ENCODE measurements at places on chromosomes 7 and 10. TPM values are rescaled to one million over a fixed set of nuclear protein-coding genes. Genes with fewer than 3 reads are reported as not detected.

ANKRD30A gene
- not detected for total RNA-seq

AKR1C8 gene
- not detected for total RNA-seq

CROT gene
- total RNA-seq: 13.0 TPM

CPEB3 gene
- 0.48 TPM for total RNA-seq

SUGCT gene
- 17.1 TPM for total RNA-seq

FAM180A gene
- not detected for total RNA-seq

TMEM213 gene
- total RNA-seq: not detected

HIP1 gene
- 5.8 TPM for total RNA-seq

EPO gene
- total RNA-seq: not detected

CALHM3 gene
- total RNA-seq: not detected

OGDHL gene
- 0.21 TPM for total RNA-seq

KIF5B gene
- total RNA-seq: 154 TPM

MMRN2 gene
- total RNA-seq: 3.9 TPM

PLXDC2 gene
- 3.4 TPM for total RNA-seq

C7orf25 gene
- 3.9 TPM for total RNA-seq

ANKRD1 gene
- total RNA-seq: 0.21 TPM

SUN3 gene
- not detected for total RNA-seq

CLDN4 gene
- 60.3 TPM for total RNA-seq

CPED1 gene
- total RNA-seq: 0.96 TPM

MINDY4 gene
- total RNA-seq: 0.96 TPM

GNB2 gene
- total RNA-seq: 99.3 TPM

TMEM273 gene
- total RNA-seq: 0.48 TPM

NEUROD6 gene
- not detected for total RNA-seq

MYH16 gene
- total RNA-seq: under 0.01 TPM

HOXA7 gene
- total RNA-seq: not detected

HDAC9 gene
- 52.8 TPM for total RNA-seq

RET gene
- total RNA-seq: 1.2 TPM

OR2A5 gene
- total RNA-seq: not detected

UPK3B gene
- 1.7 TPM for total RNA-seq

ALOX5 gene
- total RNA-seq: 4.8 TPM

ABCC2 gene
- 0.96 TPM for total RNA-seq

PWWP2B gene
- total RNA-seq: 52.1 TPM

FKBP6 gene
- not detected for total RNA-seq

CPN1 gene
- total RNA-seq: not detected

OR2A7 gene
- 1.7 TPM for total RNA-seq

GHRHR gene
- total RNA-seq: not detected

JCAD gene
- 0.48 TPM for total RNA-seq

LRRC61 gene
- 10.6 TPM for total RNA-seq

CPA5 gene
- not detected for total RNA-seq

ZNF488 gene
- total RNA-seq: 1.1 TPM

GNGT1 gene
- not detected for total RNA-seq

XPNPEP1 gene
- 91.6 TPM for total RNA-seq

TBC1D12 gene
- total RNA-seq: 11.6 TPM

SOSTDC1 gene
- total RNA-seq: 0.24 TPM

SLC26A4 gene
- total RNA-seq: 0.72 TPM

ZFAND2A gene
- 37.5 TPM for total RNA-seq

FFAR4 gene
- not detected for total RNA-seq

BMPER gene
- total RNA-seq: 0.48 TPM

IDE gene
- 26.9 TPM for total RNA-seq

PAPOLB gene
- not detected for total RNA-seq

GPNMB gene
- 142 TPM for total RNA-seq

SLC13A1 gene
- total RNA-seq: not detected

BLNK gene
- 5.5 TPM for total RNA-seq

ZNF800 gene
- total RNA-seq: 16.8 TPM

CACNB2 gene
- total RNA-seq: under 0.01 TPM

Measured in tracheal epithelial cell (primary cell).